ENCODE measurements at places on chromosomes 3 and 15.

- DNase-seq: no peak
Observed at GRCh38 chr15:77494964-77495363, 74.3 kb downstream of the HMG20A start.

GRCh38 chr3:62604298-62604697 lies 230.9 kb upstream of the FEZF2 start:
- DNase-seq: no peak

GRCh38 chr3:114659109-114660061 lies 365.6 kb downstream of the TIGIT start:
- DNase-seq: no peak

- no peak for DNase-seq
Observed at GRCh38 chr15:49989498-49989897, 129.5 kb downstream of the ATP8B4 start.

DNA sequence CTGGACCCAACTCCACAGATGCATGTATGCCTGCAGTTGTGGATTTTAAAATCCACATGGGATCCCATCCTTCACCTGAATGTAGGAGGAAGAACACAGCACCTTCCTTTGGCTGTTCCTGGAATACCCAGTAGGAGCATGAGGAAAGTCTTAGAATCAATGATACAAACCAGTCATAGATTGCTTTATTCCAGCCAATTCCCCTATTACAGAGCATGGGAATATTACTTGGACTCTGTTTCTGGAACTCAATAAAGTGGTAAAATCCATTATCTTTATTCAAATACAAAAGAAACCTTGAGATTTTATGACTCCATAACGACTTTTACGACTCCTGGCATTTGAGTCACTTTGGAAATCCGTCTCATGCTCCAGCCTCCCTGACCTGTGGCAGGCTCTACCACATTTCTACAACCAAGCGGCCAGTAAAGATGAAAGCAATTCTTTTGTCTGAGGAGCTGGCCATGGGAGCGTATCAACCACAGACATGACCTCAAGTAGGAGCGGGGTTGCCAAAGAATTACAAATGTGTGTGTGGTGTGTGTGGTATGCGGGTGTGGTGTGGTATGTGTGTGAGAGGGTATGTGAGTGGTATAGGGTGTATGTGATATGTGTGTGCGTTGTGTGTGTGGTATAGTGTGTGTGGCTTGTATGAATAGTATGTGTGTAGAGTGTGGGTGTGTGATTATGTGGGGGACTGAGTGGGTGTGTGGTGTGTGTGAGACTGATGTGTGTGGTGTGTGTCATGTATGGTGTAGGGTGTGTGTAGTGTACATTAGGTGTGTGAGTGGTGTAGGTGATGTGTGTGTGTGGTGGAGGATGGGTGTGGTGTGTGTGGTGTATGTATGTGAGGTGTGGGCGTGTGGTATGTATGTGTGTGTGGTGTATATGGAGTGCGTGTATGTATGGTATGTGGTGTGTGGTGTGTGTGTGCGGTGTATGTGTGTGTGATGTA lies 40.0 kb downstream of the ARRDC4 start:
- DNase-seq: no peak

DNA sequence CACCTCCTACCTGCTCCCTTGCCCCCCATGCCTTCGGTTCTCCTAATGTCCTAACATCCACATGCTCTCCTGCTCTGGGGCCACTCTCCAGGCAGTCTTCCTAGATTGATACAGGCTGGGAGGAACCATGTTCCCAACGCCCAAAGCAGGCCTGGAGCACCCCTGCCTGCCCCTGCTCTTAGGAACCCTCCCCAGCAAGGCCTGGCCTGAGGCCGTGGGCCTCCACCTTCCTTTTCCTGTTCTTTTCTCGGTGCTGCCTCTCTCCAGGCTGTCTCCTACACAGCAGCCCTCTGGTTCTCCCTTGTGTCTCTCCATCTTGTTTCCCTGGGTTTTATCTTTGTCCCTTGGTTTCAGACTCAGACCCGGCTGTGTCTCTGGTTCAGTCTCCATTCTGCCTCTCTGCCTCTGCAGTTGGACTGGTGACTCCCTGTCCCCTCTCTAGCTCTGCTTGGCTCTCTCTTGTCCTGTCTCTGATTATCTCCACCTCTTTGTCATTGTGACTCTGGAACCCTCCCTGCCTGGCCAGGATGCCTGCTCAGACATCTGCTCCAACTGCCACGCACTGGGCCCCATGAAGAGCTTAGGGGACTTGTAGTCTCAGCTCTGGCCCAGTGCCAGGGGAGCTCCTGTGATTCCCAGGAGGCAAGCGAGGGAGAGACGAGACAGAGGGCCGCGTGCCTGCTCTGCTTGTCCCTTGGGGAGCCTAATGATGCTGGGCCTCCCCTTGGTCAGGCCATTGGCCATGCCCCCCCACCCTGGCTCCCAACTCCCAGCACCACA lies 26.0 kb upstream of the RPL29 start:
- no peak for DNase-seq

DNA sequence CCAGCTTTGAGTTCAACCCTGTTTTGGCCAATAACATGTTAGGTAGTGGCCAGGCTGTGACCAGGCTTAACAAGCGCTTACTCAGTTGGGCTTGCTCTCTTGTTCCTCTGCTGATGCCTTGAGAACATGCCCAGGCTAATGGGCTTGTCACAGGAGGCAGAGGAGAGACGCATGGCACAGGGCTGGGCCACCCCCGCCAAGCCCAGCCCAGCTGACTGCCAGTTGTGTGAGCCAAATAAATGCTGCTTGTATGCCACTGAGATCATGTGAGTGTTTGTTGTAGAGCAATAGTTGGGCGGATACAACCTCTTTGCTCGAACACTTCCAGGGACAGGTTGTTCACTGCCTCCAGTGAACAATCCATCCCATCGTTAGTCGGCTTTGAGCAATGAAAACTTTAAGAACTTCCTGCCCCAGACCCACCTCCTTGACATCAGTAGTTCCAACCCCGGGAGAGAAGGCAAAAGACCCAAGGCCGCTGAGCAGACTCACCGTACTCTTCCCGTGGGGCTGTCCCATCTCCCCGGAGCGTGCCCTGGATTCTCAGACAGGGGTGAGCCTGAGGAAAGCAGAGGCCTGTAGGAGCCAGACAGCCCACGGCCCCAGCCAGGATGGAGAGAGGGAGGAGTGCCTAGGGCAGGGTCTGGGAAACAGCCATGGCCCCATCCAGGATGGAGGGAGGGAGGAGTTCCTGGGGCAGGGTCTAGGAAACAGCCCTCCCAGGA lies 4.1 kb downstream of the PLA2G4F start:
- DNase-seq: no peak

DNA sequence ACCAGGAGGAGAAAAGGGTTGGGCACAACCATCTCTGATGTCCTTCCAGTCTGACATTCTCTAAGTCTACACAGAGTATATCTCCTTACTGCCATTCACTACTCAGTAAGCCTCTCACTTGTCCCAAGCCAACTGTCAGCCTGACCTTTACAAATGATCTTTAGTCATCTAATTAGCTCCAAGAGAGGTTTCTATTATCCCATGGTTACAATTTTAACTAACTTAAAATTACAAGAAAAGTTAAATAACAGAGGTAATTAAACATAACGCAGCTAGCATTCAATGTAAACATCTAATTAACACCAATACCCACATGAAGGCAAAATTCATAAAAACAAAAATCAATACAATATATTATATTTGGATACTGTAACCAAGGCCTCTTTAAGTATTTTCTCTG lies 126.9 kb downstream of the LSAMP start:
- no peak for DNase-seq

- no peak for DNase-seq
Observed at GRCh38 chr3:46127503-46127902, 80.6 kb downstream of the CCR1 start.

DNA sequence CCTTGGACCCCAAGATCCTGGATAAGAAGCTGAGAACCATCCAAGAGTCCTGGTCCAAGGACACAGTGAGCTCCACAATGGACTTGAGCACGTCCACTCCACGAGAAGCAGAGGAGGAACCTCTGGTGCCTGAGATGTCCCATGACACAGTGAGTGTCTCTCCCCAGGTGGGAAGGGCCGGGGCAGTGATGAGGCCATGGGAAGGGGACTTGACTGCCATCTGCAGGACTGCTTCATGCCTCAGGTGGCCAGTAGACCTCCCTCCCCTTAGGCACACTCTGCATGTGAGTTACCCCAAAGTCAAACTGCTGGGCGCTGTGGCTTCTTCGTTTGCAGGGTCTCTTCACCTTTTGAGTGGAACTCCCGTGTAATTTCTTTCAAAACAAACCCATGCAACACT lies 59.7 kb downstream of the CCDC33 start:
- DNase-seq: no peak

- no peak for DNase-seq
Observed at GRCh38 chr15:81924729-81925128, 121.1 kb downstream of the MEX3B start.

GRCh38 chr3:185929192-185930151 lies 8.3 kb downstream of the TRA2B start:
- DNase-seq: no peak

DNA sequence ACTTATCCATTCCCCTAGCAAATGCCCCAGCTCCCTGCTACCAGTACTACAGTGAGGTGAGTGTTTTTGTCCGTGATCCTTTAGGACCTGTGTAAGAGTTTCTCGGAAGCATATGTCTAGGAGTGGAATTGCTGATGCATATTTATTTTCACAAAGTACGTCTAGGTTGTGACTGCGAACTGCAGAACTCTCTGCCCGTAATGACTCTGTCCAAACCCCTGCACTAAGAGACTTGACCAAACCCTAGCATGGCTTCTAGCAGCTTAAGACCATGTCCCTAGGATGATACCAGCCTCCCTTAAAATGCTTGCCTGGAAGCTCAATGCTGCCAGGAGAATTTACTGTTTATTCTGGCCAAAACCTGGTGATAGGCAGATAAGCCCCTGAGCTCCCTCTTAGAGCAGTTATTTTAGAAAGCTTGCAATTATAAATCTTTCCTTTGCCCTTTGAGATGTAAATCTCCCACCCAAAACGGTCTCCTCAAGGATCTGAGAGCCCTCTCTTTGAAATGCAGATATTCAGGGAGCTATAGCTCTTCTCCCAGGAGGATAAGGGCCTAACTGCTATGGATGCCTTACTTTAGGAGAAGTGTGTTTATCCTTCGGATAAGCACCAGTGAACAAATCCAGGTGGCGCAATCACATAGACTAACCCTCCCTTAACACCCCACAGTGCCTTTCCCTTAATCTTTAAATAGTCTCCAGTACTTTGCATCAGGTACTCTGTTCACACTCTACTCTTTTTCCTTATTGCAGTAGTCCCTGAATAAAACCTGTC lies 14.7 kb upstream of the CA12 start:
- DNase-seq: no peak

GRCh38 chr15:77622934-77623754 lies 9.6 kb downstream of the LINGO1 start:
- no peak for DNase-seq

DNA sequence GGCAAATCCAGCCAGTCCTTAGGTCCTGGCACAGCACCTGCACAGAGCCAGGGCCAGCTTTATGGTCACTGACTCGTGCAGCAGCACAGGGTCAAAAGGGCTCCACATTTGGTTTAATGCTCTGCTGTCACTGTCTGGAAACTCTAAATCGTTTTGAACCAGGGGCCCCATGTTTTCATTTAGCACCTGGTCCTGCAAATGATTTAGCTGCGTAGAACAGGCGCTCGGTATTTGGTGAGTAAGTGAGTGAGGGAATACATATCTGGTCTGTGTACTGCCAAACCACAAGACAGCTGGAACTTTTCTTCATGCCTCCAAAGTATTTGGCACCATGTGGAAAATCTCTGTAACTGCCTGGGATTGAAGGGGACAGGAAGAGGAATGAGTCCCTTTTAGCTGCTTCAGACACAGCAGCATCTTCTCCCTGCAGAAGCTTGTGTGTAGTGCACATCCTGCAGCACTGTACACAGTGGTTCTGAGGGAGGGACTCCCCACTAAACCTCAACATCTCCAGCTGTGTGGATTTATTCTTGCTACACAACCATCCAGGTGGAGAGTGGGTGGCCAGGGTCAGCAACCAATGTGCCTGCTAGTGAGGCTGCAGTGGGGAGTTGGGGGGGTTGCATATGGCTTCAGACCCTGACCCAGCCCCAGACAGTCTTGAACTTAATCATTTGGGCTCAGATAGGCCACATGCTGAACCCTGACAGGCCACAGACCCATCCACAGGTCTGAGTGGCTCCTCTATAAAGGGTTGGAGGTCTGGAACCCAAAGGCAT lies 1.1 kb downstream of the SH2D7 start:
- DNase-seq: no peak

- no peak for DNase-seq
Observed at GRCh38 chr15:84819291-84819768, 2.2 kb downstream of the ALPK3 start.

- DNase-seq: no peak
Observed at GRCh38 chr3:49712166-49712565, 7.3 kb downstream of the AMIGO3 start.

GRCh38 chr3:150327678-150328653 lies 80.1 kb upstream of the TSC22D2 start:
- DNase-seq: no peak

DNA sequence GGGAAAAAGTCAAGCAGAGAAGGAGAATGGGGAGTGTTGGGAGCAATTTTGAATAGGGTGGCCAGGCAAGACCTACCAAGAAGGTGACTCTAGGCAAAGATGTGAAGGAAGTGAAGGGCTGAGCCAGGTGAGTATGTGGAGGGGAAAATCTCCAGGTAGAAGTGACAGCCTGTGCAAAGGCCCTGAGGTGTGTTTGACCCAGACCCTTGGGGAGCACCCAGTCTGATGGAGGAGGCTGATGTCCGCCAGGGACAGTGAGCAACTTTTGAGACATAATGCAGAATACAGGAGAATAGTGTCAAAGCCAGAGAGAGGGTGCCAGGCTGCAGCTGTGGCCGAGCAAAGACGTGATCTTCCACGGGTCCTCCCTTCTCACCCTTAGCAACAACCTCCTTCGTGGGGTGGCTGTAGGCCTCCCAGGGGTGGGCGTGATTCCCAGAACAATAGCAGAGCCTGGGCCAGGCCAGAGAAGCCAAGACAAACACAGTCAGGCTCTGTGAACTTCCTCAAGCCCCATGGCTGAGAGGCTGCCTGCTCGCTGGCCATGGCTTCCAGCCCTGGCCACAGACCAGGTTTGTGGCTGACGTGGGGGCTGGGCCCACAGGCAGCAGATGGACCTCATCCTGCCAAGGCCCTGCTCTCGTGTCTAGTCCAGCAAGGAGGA lies 58.1 kb downstream of the SLC6A6 start:
- DNase-seq: no peak

GRCh38 chr15:31235311-31236183 lies 91.1 kb upstream of the KLF13 start:
- no peak for DNase-seq

DNA sequence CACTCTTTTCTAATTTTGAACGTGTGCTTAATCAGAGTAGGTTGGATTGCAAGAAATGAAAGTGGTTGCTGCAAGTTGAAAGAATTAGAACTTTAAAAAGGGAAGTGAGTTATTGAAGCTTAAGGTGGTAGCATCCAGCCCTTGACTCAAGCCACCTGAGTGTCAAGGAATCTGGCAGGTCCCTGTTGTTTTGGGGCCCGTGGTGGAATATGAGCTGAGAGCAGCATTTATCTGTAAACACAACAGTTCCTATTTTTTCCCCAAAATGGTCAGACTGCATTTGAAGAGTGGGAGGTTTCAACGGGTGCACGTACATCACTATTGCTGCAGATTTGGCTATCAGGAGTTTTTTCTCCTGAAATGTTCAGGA lies 1.7 kb downstream of the ITPR1 start:
- no peak for DNase-seq

- DNase-seq: no peak
Observed at GRCh38 chr3:137071104-137071503, 113.3 kb downstream of the IL20RB start.

All from nephron progenitor cell (in vitro differentiated cells).